ENCODE measurements at places on chromosomes 11 and 22.

DNA sequence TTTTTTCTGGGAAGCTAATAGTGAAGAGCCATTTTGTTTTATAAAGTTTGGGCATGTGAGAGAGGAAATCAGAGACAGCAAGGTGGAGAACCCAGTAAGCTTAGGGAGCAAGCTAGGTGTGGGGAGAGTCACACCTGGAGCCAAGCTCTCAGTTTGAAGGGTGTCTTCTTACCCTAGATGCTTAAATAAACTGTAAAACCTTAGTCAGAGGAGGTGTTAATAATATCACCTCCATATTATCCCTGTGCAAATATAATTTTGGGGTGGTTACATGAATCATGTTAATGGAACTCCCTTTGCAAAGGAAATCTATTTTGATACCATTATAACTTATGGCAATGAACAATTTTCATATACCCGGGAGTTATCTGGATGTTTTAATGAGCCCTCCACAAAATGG, 246.2 kb upstream of the PLET1 start:
- DNase-seq, result no peak

GRCh38 chr22:24986816-24987215, 34.3 kb downstream of the KIAA1671 start:
- DNase-seq, result no peak

- no peak for DNase-seq
Observed at GRCh38 chr11:62444835-62445234, 26.0 kb downstream of the SCGB1A1 start.

DNA sequence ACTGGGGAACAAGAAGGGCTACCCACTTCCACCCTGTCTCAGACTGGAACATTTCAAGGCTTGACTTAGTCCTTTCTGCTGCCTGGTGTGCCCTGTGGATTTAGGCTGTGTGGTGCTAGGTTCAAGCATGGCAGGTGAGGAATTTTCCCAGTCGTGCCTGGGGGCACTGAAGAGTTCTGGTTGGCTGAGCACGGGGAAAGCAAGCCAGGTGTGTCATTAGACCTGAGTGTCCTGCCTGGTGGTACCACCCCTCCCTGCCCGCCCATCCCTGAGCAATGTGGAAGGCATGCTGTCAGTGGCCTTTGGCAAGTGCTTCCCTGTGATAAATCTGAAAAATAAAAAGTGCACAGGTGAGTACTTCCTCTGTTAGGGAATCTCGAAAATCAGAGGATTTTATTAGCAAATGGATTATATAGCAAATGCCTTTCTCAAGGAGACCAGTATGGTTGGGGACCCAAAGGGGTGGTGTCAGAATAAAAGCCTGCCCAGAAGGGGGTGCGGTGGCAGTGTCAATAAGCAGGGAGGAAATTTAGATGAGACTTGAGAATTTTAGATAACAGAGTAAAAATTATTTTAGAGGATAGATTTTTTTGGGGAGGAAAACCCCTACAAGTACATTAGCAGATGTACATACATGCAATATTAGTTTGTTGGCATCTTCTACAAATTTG, 22.8 kb downstream of the TEAD1 start:
- no peak for DNase-seq

DNA sequence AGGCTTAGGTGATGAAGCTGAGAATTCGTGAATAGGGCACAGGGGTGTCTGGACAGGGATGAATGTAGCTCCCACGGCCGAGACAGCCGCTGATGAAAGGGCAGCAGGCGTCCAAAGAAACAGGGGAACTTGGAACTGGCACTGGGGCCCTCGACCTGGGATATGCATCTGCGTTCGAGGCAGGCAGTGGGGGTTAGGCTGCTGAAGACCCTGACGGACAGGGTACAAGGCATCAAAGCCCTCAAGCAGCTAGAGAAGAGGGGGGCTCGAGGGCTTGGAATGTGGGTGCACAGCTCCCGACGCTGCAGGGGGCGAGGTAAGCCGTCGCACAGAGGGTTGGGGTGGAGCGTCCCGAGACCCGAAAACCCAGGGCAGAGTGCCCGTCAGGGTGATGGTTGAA, 6.9 kb upstream of the SYT8 start:
- no peak for DNase-seq

GRCh38 chr22:17435375-17435774, 66.1 kb downstream of the CECR2 start:
- DNase-seq, result no peak

Measured in fibroblast of upper back skin (primary cell).